ENCODE measurements at places on chromosomes 6 and 20. TPM values are rescaled to one million over a fixed set of nuclear protein-coding genes. Genes with fewer than 3 reads are reported as not detected.

CCN2 gene
- total RNA-seq = 15.7 TPM

HINT3 gene
- total RNA-seq = 44.9 TPM

RGS17 gene
- 1.2 TPM for total RNA-seq

TREML2 gene
- not detected for total RNA-seq

LPA gene
- total RNA-seq = not detected

SEL1L2 gene
- not detected for total RNA-seq

BPI gene
- not detected for total RNA-seq

SIRPB1 gene
- not detected for total RNA-seq

PRDM13 gene
- 0.05 TPM for total RNA-seq

HLA-DOB gene
- total RNA-seq = not detected

PI16 gene
- total RNA-seq = 0.09 TPM

ADGRB3 gene
- 48.0 TPM for total RNA-seq

DEFB125 gene
- not detected for total RNA-seq

SAMD3 gene
- 0.55 TPM for total RNA-seq

TRIM15 gene
- 0.77 TPM for total RNA-seq

Data from motor neuron (in vitro differentiated cells).